ENCODE measurements at places on chromosomes 7 and 10.
A peak's percentile ranks its signal among the peaks of the same experiment; 100 is the strongest.

- peak; percentile 2 for DNase-seq
Observed at GRCh38 chr10:132678436-132679216, 107.3 kb downstream of the NKX6-2 start.

- no peak for DNase-seq
Observed at GRCh38 chr7:27491534-27491933, 171.1 kb downstream of the HIBADH start.

DNA sequence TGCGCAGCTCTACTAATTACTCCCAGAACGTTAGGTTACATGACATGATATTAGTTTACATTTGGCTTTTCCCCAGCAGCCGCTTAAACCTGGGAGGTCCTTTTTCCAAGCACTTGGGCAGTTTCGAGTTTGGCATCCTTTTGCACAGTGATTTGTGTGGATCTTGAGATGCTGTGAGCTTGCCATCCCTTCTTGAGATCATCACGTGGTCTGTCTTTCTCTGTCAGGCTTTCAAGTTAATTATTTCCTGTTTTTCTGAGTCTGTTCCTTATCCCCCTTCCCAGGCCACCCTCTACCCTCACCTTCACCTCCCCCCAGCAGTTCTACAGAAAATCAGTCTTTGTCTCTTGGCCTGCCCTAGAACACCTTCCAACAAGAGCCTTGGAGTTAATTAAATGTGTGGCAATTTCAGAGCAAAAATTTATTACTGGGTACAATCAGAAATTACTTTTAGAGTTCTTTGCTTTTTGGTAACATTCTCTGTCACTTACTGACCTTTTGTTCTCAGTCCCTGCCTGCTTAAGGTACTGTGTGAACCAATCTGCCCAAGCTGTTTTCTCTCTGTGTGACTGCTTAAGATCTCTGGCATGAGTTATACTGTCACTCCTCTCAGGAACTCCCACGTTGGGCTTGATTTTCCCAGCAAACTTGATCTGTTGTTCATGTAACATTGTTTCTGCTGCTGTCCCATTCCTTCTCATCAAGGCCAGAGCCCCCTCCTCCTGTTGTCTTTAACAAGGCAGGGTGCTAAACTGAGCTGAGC, 3.1 kb upstream of the SLF2 start:
- DNase-seq, result no peak

- DNase-seq, result no peak
Observed at GRCh38 chr7:12475362-12476063, 71.8 kb upstream of the VWDE start.

- DNase-seq, result no peak
Observed at GRCh38 chr10:13681095-13681494, 94.3 kb downstream of the PRPF18 start.

DNA sequence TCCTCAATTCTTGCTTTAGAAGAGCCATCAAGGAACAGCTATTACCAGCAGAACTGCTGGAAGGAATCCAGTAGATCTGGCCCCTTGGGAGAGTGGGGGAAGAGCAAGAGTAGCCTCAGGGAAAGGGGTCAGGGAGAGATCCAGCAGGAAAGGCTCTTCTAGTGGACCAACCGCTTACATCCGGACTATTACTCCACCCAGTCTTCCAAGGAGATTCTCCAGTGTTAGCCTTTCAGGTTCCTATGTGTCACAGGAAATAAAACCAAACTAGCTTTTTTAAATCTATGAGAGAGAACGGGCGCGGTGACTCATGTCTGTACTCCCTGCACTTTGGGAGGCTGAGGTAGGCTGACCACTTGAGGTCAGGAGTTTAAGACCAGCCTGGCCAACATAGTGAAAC, 34.3 kb downstream of the TET1 start:
- no peak for DNase-seq

GRCh38 chr10:78937393-78937792, 131.4 kb upstream of the ZMIZ1 start:
- no peak for DNase-seq

GRCh38 chr10:69961881-69962745, 90.5 kb upstream of the MACROH2A2 start:
- DNase-seq, result no peak

DNA sequence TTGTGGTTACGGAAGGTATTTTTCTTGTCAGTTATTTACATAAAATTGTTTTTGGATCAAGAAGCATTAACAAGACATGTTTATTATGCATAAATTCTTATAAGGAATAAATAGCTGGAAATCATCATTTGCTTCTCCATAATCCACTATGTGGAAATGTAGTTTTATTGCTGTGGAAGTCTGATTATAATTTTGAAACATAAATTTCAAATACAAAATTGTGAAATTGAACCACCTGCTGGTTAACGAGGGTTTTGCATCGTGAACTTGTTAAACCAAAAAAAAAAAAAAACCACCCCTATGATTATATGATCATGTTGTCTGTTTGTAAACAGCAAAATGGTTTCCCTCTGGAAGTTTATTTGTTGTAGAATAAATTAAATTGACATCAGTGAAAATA, 25.9 kb downstream of the ABRAXAS2 start:
- peak; percentile 11 for DNase-seq

DNA sequence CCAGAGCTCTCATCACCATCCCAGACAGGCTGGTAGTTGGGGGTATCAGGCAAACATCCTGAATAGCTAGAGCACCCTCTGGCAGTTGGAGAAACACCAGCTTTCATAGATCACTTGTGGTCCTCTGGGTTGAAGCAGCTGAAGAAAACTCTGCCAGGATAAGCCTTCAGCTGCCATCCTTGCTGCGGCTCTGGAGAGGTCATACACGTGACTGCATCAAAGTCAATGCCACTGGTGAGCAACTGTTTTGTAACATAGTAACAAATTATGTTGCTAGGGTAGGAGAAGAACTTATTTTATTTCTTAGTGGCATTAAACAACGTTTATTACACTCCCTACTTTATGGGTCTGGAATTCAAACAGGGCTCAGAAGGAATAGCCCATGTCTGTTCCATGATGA, 19.2 kb upstream of the PANK1 start:
- no peak for DNase-seq

DNA sequence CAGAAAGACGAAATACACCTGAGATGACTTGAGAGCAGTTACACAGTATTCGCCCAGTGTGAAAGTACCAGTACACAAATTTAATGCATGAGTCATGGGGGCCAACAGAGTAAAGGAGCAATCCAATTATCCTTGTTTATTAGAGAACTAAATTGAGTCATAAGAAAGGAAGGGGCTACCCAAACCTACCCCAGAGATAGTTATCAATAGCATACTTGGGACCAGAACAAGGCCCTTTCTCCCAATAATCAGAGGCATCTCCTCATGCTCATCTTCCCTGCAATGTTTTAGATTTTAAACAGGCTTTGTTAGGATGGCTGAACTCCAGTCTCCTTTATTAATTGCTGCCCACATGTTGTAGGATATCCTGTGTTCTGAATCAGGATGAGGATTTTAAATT, 239.7 kb upstream of the LRGUK start:
- no peak for DNase-seq

DNA sequence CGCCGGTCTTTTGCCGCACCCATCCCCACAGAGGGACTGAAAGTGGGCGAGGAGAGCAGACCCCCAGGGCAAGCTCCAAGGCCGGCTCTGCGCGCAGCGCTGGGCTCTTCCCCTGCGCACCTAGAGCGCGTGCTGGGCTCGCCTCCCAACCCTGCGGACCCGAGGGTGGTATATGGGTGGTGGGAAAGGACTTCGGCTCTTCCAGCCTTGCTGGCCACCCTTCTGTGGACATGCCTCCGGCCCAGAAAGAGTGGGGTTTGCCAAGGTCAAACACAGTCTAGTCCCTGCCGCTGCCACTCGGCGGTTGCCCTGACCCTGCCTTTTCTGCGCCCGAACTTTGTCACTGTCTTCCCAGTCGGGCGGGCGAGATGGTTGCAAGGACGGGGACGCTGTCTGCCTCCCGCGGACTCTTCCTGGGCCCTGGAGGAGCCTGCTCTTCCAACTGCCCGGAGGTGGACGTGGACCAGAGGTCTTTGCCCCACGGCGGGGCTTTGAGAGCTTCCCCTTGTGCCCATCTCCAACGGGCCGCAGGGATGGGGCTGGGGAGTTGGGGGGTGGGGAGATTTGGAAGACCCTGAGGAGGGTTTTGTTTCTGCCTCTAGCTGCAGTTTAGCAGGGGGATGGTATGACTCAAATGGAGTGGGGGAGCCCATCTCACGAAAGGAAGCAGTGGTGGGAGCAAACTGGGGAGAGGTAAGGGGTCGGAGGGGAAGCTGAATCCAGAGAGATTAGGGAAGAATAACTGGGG, 1.5 kb downstream of the ADCY1 start:
- no peak for DNase-seq

GRCh38 chr10:126017961-126018560, 121.7 kb downstream of the FANK1 start:
- DNase-seq, result no peak

- no peak for DNase-seq
Observed at GRCh38 chr7:77766801-77767605, 31.2 kb downstream of the TMEM60 start.

DNA sequence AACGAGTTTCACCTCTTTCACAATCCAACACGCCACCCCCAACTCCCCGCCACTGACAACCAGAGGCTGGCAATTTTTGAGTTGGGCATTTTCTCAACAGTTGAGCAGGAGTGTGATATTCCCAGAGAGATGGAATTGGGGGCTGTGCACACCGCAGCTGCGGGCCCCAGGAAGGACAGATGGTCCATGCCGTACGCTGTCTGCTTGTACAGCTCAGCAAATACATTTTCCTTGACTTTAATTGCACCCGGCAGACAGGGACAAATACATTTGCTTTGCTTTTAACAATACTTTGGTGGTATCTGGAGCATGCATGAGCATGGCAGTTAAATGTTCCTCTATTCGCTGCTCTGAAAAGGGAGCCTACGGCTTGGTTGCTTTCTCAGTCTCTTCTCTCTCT, 354.2 kb upstream of the DPP6 start:
- no peak for DNase-seq

DNA sequence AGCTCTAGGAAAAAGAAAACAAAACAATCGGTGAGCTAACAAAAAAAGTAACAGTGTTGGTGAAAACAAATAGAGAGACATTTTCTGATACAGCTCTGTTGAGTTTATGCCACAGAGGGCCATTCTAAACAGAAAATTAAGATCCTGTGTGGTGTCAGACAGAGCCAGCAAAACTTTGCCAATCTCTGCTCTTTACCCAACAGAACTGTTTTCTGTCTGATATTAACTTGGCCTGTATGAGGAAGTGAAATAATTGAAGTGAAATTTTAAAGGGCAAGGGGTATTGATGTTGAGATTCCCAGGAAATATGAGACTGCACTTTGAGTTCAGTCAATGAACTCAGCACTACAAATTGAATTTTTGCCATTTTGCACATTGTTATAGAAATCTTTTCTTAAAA, 101.0 kb downstream of the AOAH start:
- DNase-seq, result no peak

GRCh38 chr10:43816351-43817321, 168.0 kb upstream of the ZNF32 start:
- peak; percentile 90 for DNase-seq

- no peak for DNase-seq
Observed at GRCh38 chr10:60367024-60367423, 22.7 kb downstream of the ANK3 start.

- DNase-seq, result no peak
Observed at GRCh38 chr10:87712913-87713616, 53.4 kb downstream of the PAPSS2 start.

GRCh38 chr10:80453842-80454512, at the start of gene TSPAN14:
TSS of gene TSPAN14 (plus strand) at chr10:80454310. CDS start at chr10:80489234, 34,924 bp downstream.
- DNase-seq, result peak; percentile 86

DNA sequence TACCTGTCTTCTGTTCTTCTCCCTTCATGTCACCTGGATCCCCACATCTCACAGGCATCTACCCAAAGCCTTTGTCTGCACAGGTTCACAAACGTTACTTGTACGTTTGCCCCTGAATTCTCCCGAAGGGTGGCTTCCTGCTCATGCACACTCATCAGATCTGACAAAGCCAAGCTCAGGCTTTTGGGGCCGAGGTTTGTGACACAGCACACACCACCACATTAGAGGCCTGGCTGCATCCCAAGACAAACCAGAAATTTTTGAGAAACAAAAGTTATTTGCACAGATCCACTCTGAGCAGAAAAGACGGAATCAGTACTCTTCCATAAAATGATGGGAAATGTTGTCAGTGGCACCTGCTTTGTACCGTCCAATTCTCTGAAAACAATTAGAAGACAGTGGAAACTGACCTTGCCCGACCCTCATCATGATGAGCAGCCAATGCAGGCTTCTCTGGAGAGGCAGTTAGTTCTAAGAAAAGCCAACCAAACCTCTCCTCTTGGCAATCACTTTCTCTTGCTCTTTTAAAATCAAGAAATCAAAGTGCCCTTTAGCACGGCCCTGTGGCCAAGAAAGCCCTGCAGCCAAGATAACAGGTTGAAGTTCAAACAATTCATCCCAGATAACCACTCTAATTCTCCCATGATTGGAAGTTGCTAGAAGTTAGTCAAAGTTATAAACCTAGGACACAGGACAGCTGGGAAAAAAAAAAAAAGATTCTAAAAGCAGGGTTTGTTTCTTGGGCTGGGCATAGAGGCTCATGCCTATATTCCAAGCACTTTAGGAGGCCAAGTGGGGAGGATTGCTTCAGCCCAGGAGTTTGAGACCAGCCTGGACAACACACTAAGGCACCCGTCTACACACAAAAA, 13.6 kb upstream of the SVIL start:
- DNase-seq, result peak; percentile 56

DNA sequence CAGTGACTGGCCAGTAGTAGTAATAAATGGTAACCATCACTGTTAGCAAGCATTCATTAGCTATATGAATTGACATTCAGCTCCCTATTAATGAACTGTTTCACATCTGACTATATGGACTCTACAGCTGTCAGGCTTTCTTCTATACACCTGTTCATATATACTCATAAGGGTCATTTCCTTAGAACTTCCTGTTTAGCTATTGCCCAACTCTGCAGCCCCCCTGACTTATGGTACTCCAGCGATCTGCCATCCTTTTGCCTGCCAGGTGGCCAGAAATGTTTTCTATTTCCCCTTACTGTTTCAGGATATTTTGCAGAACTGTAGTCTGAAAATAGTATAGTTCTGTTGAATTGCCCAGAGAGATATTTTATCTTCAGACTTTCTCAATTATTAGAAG, 56.6 kb downstream of the TASOR2 start:
- DNase-seq, result no peak

DNA sequence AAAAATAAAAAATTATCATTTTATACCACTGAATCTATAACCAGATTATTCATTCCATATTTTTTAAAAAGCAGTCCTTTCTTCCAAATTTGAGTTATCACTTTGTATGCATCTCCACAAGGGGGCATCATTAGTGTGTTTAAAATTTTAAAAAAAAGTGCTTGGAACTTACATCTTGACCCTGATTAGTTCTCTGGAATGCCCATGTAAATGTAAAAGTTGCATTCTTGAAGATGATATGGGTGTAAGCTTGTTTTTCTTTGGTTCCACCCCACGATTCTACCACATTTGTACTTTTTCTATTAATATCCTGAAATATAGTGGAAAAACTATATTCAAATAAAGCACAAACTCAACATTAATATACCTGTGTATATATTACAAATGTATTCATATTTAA, 144.9 kb downstream of the ELAPOR2 start:
- no peak for DNase-seq

- DNase-seq, result no peak
Observed at GRCh38 chr7:123635551-123636359, 19.9 kb upstream of the LMOD2 start.

Data from activated CD4-positive, alpha-beta T cell treated with anti-CD3 and anti-CD28 coated beads for 36 hours (primary cell).